ENCODE measurements at places on chromosomes 16 and 17.

DNA sequence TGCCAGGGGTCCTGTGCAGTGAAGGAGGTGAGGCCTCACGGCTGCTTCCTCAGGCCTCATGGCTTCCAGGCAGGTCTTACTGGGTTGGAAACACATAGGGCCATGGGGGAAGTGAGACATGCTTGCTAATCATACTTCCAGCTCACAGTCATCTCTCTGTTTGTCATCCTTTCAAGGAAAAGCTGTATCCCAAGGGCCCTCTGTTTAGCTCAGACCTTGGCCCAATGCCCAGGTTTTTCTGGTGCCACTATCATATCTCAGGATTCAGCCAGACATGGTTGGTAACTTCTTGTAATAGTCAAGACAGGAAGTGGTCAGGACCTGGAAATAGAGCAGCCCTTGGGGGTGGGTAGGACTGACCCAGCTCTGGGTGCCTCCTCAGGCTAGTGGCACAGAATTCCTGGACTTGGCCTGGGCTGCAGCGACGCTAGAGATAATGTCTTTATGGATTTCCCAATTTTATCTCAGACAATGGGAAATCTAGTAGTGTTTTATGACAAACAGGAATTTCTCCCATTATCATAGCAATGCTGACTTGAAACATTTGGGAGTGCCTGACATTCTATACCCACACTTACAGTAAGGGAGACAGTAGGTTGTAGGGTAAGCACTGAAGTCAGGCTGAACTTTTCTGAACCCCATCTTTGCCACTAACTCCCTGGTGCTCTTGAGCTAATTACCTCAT is 13.5 kb upstream of the ITGB3 start:
- peak; percentile 40 for DNase-seq

DNA sequence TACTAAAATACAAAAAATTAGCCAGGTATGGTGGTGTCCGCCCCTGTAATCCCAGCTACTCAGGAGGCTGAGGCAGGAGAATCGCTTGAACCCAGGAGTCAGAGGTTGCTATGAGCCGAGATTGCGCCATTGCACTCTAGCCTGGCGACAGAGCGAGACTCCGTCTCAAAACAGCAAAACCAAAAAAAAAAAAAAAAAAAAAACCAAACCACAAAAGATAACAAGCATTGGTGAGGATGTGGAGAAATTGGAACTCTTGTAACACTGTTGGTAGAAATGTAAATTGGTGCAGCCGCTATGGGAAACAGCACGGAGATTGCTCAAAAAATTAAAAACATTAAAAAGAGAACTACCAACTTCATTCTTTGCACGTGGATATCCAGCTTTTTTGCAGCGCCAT is 119.4 kb downstream of the OR1D5 start:
- DNase-seq: no peak

DNA sequence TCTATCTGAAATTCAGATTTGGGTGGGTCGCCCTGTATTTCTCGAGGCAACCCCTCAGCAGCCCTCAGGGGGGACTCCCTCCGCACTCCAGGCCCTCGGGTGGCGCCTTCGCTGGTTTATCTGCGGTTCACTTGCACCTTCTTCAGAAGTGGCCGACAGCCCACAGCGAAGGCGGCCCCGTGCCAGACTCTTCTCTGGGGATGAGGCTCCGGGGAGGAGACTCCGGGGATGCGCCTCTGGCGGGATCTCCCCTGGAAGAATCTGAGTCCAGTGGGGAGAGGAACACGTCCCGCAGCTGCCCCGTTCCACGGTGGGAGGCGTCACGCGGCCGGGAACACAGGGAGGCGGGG is 63.9 kb upstream of the DNAJA2 start:
- DNase-seq: no peak

DNA sequence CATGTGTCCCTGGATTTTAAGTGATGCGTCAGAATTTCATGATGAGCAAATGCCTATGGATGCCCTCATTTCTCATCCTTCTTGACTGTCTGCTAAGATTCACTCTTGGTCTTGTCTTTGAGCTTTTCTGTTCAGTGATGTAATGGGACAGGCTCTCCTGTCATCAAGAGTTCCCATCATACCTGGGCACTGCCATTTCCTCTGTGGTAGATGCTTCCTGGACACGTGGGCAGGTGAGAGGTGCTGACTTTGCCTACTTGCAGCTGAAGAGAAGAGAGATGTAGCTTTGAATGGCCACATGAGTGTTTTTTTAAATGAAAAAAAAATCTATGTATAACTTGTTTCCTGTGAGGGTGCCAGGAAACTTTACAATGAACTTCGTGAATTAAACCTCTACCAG is 557.7 kb downstream of the MAF start:
- DNase-seq: no peak

DNA sequence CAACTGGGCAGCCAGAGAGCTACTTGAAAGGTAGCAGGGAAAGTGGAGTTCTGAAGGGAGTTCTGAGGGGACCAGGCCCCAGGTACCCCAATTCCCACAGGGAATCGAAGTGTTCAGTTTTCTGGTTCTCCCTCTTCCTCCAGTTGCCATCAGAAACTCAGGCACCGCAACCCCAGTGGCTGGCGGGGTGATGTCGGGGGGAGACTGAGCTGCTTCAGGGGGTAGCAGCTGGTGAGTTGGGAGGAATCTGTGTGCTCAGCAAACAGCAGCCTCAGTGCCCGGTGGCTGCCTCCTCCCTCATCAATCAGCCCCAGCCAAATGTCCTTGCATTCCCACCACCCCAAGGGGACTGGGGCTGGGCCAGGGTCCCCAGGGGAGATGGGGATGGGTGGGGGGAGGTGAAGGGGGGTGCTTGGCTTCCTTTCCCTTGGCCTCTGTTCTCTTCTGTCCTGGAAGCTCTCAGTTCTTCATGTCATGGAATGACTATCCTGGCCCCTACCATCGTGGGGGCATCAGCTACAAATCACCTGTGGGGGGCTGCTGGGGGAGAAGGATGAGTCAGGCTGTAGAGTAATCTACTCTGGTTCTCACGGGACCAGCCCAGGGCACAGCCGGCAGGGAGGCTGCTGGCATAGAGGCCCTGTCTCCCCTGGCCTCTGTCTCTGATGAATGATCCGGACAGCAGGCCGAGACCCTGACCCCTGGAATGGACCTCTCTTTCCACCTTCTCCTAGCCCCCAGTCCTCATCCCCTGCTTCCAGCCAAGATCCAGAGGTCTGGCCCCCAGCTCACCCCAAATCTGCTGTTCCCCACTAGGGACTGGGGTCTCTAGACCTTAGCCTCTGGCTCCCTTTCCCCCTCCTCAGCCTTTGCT is 2.6 kb upstream of the DNAH2 start:
- DNase-seq: peak; percentile 53
